ENCODE measurements at places on chromosomes 5 and 9.

DNA sequence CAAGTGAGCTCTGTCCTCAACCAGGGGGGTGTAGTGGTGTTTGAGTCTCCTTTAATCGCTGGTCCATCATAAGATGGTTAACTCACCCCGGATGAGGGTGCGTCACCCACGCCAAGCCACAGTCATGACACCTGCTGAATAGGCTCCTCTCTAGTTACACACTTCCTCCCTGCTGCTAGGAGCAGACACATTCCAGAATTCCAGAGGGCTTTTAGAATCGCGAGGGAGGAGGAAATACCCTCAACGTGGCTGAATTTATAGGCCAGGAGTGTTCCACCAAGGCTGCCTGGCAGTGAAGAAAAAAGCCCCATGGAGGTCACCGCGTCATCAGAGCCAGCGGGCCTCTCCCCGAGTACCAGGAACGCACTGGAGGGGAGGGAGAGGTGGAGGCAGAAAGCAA is 5.1 kb downstream of the GLRX start:
- H3K27ac ChIP-seq, result peak overlapping the region; percentile 47
- H3K4me1 ChIP-seq, result peaks cover 14% of the 10 kb centered on the region
- H3K4me3 ChIP-seq, result peak overlapping the region; percentile 61
- no peaks in the 10 kb centered on the region for H3K27me3 ChIP-seq
- H3K36me3 ChIP-seq, result peaks cover 4% of the 10 kb centered on the region
- DNase-seq, result no peak

GRCh38 chr5:113264046-113264445 is 170.7 kb downstream of the TSSK1B start:
- no peaks in the 10 kb centered on the region for H3K27me3 ChIP-seq
- no peaks in the 10 kb centered on the region for H3K4me1 ChIP-seq
- no peak for DNase-seq
- no peak overlapping the region for H3K4me3 ChIP-seq

DNA sequence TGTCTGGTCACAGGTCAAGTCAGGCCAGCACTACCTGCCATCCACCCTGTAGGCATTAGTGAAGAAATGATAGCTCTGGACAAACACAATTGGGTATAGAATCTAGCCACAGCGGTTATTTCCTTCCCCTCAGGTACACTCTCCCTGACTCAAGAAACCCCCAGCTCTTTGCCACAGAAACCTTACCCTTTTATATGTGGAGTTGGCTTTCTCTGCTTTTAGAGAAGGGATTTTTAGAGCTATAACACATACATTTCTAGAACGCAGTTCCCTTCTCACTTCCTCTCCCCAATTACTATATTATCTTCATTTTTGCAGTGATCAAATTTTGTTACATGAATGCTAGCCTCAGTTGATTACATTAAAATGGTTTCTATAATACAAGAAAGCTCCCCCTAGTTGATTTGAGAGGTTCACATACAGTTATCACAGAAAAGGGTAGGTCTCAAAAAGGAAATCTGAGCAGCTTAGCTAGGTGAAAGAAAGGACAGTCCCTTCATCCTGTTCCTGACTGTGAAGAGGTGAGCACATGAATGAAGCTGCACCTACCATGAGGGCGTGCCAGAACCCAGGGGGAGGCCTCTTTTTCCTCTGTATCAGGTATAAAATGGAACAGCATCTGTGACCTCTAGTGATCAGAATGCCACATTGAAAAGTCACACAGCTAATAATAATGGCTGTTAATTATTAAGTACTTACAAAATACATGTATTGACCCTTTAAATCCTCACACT is 425.6 kb downstream of the KIAA0825 start:
- no peaks in the 10 kb centered on the region for H3K36me3 ChIP-seq
- no peak overlapping the region for H3K4me3 ChIP-seq
- H3K27me3 ChIP-seq, result no peaks in the 10 kb centered on the region
- no peak for DNase-seq
- H3K27ac ChIP-seq, result no peak overlapping the region

- peaks cover 8% of the 10 kb centered on the region for H3K4me1 ChIP-seq
- H3K4me3 ChIP-seq, result no peak overlapping the region
- no peak overlapping the region for H3K27ac ChIP-seq
- H3K27me3 ChIP-seq, result no peaks in the 10 kb centered on the region
These were observed 48.0 kb upstream of the SAP30L start for GRCh38 chr5:154397652-154398406.

DNA sequence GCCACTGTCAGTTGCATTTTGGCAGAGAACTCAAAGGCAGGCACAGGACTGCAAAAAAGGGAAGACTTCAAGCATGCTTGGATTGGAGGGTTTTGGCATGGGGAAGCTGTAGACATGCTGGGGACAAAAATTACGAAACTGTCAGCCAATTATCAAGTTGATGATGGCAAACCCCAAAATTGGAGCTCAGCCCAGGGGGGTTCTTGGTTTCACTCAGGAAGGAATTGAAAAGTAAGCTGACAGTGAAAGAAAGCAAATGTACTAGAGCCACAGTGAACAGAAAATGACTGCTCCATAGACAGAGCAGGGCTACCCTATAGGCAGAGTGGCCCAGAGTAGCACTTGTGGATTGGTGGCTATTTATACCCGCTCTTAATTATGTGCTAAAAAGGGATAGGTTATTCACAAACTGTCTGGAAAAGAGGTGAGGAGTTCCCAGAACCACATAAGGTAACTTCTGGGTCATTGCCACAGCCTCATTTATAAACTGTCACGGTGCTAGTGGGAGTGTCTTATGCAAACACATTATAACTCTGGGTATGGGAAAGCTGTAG is 14.6 kb upstream of the CFAP95 start:
- peaks cover 12% of the 10 kb centered on the region for H3K4me1 ChIP-seq
- peak; percentile 49 for DNase-seq
- H3K4me3 ChIP-seq, result no peak overlapping the region
- no peak overlapping the region for H3K27ac ChIP-seq
- no peaks in the 10 kb centered on the region for H3K27me3 ChIP-seq

DNA sequence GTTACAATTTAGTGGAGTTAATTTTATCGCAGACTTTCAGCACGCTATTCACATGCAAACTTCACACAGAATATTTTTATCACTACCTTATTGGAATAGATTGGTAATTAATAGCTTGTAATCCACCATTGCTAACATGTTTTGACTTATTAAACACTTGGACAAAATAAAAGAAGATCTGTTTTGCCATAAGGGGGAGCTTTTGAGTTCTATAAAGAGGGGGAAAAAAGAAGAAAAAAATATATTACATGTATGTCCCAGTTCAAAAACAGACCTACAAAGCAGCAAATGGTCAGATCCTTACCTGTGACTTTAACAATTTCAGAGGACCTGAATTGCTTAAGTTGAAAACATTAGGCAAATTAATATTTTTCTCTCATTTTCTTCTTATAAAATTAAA is 1.2 kb upstream of the PAPPA start:
- no peaks in the 10 kb centered on the region for H3K36me3 ChIP-seq
- H3K27ac ChIP-seq, result no peak overlapping the region
- no peak overlapping the region for H3K4me3 ChIP-seq
- peak; percentile 34 for DNase-seq

DNA sequence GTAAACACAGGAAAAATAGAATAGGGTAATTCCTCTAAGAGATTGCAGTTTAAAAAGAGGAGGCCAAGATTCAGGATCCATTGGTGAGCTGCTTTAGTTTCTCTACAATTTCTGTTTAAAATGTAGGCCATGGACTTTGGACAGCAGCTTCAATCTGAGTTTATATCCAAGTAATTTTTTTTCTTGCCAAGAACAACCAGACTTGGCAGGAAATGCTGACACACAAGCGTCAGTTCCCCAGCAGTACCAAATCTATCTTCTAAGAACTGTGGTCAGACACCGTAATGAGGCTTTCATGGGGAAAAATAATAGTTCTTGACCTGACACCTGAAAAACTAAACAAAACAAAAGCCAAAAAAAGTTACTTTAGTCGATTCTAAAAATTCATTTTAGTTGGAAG is 528.8 kb downstream of the CSNK1G3 start:
- H3K4me3 ChIP-seq, result no peak overlapping the region
- peak; percentile 28 for DNase-seq
- H3K27me3 ChIP-seq, result no peaks in the 10 kb centered on the region
- H3K36me3 ChIP-seq, result no peaks in the 10 kb centered on the region
- H3K4me1 ChIP-seq, result no peaks in the 10 kb centered on the region
- H3K27ac ChIP-seq, result no peak overlapping the region

- H3K27me3 ChIP-seq, result no peaks in the 10 kb centered on the region
- peak; percentile 67 for DNase-seq
- H3K27ac ChIP-seq, result peak overlapping the region; percentile 73
- H3K36me3 ChIP-seq, result no peaks in the 10 kb centered on the region
These were observed 1.4 kb downstream of the MLLT3 start for GRCh38 chr9:20620650-20621470.

- H3K27ac ChIP-seq, result no peak overlapping the region
- peak; percentile 98 for DNase-seq
- H3K27me3 ChIP-seq, result no peaks in the 10 kb centered on the region
- peaks cover 27% of the 10 kb centered on the region for H3K4me1 ChIP-seq
These were observed 287.3 kb downstream of the EBF1 start for GRCh38 chr5:158812408-158812807.
